HT-29 (cell line): ENCODE measurements at places on chromosomes 1 and 21.

DNA sequence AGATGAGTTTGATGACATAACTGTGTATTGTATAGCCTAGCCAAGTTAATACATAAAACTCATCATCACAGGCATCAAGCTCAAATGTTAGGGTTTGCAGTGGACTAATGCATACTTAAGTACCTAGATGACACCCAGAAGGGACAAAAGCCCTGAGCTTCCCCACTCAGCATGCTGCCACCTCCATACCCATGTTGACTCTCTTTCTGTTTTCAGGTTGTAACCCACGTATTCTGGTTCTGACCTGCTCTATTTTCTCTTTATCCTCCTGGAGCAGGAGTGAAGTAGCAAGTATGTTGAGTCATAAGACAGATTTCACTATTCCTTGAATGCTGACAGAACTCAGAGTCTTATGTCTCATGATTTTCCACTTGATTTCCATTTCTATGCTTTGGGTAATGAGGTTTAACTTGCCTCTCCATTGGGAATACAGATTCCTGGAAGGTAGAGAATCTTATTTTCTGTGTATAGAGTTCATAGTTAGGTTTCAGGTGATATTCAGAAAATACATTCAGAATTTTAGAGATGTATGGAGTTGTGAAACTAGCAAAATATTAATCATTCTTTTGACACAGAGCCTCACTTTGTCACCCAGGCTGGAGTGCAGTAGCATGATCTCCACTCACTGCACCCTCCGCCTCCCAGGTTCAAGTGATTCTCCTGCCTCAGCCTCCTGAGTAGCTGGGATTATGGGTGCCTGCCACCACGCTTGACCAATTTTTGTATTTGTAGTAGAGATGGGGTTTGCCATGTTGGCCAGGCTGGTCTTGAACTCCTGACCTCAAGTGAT lies 122.5 kb upstream of the KCNJ15 start:
- DNase-seq: no peak

- DNase-seq: no peak
Measured at GRCh38 chr1:242245255-242245654, 246.4 kb upstream of the MAP1LC3C start.

DNA sequence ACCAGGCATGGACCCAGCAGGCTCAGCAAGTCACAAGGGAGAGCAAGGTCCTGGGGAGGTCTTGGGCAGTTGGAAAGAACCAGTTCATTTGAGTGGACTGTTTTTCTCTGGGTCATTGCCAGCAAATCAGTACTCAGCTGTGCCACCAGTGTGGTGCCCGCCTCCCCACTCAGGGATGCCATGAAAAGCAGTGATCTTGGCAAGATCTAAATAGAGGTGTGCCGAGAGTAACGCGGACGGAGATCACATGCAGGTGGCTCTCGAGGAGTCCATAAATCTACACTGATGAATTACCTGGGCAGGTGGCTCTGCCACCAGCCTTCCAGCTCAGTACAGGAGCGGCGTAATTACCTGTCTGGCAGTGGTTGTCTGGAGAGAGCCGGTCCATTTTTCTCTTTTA lies 642.2 kb downstream of the PTPRU start:
- DNase-seq: no peak

DNA sequence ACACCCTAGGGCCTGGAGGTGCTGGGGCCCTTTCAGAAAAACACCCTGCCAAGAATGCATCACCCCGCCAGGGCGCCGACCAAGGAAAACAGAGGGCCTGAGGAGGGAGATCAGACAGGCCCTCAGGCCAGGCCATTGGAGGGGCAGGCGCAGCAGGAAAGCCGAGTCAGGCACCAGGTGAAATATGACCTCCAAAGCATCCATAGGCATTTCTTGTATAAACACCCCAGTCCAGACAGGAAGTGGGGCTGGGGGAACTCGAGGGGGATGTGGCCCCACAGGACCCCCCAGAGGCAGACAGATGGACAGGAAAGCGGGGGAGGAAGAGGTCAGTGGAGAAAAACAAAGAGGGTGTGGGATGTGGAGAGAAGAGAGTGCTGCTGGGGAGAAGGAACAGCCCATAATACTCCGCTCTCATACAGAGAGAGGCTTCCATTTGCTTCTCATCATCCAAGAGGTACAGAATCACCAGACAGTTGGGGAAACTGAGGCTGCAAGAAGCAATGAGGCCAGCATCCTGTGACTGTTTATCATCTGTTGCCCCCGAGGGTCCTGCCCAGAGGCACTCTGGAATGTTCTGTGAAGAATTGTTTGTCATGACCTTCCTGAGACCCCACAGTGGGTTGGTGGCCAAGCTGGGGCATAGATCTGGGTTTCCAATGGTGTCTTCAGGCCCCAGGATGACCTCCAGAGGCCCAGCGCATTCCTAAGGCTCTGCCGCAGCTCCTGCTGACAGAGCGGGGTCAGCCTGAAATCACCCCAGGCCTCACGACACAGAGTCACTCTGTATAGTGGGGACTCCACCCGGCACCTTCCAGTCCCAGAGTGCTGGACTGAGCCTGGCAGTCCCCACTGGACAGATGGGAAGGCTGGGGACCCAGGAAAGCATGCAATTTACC lies 18.0 kb downstream of the TRIM62 start:
- no peak for DNase-seq

GRCh38 chr1:108897865-108898720 lies 21.3 kb downstream of the GPSM2 start:
- peak; percentile 63 for DNase-seq

DNA sequence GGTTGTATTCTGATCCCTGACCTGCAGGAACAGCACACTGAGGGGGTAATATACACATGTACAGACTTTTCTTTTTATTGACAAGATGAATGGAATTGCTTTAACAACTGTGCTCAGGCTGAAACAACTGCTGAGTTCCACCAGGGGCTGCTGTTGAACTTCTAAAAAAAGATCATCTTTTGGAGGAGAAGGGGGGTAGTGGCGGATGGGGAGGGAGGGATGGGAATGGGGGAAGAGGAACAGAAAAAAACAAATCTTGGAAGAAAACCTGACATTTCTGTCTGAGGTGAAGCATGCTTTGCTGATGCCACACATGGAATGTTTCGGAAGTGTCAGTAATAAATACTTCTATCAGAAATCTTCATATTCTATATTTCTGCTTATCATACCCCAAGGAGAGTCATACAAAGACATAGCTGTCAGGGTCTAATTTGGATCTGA lies 75.0 kb downstream of the RWDD3 start:
- peak; percentile 28 for DNase-seq

DNA sequence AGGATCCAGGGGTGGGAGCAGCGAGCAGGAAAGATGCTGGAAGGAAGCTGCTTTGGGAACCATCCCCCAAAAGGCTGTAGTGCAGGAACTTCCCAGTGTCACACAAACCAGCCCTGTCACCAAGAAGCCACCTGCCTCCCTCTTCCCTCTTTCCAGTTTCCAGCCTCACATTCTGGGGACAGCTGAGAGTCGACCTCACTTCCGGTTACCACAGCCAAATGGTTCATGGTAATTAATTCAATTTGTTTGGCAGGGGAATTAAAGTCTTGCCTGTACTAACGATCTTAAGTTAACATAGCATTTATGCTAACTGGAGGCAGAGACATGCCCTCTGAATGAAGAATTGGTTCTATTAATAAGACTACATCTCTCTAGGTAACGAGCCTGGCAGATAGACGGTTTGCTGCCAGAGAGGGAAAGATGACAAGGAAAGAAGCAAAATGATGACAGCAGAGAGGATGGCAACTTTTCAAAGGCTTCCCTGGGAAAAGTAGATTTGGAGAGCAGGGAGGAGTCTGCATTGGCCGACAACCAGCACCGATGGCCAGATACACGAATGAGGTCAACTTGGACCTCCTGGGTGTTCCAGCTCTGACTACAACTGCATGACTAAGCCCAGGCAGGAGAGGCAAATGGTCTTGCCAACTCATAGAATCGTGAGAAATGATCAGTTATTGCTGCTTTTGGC lies 64.1 kb downstream of the TMCO4 start:
- DNase-seq: no peak

DNA sequence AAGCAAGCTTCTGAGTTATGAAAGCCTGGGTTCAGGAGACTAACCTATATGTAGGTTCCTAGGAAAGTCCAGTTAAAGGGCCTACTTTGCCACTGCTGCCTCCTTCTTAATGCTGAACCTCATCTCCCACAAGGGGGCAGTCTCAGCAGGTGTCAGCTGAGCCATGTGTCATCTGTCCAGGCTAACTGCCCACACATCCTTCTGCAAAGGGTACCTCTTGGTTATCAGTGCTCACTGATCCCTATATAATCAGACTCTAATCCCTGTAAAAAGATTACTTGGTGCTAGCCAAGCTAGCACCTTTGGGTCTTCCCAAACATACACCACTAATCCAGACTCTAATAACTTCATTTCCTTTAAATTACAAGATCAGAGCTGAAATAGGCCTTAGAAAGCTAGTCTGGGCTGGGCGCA lies 9.0 kb downstream of the PRDX1 start:
- peak; percentile 88 for DNase-seq

DNA sequence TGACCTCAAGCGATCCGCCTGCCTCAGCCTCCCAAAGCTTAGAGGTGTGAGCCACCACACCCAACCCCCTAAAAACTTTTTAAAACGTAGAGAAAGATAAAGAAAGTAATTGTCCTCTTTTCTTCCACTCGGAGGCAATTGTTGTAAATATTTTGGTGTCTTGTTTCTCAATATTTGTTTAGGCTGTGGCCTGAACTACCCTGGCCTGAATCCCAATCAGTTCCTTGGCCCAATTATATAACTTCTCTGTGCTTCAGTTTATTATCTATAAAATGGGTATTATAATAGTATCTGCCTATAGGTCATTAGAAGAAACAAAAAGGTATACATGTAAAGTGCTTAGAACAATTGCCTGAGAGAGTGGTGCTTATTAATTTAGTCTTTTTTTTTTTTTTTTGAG lies 1.8 kb upstream of the ATP5PO start:
- DNase-seq: no peak

DNA sequence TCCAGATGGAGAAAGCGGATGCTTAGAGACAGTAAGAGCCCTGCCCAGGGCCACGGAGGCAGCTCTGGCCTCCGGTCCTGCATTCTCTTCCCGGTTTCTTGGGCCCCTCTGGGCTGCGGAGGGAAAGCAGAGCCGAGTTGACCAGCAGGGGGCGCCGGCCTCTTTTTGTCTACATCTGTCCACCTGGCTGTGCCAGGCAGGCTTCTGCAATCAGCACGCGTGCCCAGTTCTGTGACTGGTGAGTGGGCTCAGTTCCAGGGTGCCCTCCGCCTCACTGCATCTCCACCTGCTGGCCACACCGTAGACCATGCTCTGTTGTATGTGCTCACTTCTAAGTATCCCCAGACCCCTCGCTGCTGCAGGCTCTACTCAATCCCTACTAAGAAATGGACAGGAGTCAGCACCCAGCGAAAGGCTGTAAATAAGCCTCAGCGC lies 6.7 kb upstream of the HUNK start:
- DNase-seq: peak; percentile 69

GRCh38 chr1:198174297-198174696 lies 17.5 kb downstream of the NEK7 start:
- no peak for DNase-seq

DNA sequence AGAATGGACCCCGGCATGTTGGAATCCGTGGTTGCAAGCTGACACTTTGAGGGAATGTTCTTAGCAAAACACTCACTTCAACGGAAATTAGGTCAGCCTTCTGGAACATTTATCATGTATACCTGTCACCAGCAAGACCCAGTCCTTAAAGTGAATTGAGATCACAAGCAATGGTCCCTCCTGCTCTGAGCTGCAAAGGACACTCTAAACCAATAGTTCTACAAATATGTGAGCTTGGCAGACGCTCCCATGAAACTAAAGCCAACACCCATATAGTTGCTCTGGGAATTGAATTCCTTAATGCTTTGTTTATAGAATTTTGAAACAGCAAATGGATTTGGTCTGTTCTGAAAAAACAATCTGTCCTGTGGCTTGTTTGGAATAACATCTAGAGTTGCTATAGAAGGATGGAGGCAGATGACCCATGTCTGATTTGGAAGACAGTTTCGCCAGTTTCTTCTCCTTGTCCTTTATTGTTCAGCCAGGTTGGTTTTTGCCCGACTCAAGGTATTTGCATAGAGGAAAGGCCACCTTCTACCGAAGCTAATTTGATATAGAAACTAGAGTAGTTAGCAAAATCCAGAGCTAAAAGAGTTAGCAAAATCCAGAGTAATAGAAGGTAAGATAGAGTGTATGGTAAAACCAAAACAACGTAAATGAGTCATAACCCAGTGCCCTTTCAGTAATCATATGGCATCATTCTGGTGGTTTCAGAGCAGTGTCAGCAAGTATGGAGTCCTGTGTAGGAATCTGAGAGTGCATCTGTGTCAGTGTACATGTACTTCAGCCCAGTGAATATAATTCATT lies 236.2 kb downstream of the NFIA start:
- DNase-seq: no peak

DNA sequence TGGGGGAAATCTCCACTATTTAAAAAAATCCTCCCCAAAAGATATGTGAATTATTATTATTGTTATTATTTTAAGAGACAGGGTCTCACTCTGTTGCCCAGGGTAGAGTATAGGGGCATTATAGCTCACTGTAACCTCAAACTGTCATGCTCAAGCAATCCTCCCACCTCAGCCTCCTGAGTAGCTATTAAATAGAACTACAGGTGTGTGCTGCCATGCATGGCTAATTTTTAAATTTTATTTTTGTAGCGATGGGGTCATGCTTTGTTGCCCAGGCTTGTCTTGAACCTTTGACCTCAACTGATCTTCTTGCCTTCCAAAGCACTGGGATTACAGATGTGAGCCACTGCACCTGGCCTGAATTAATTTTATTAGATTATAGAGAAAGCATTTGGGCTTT lies 116.8 kb downstream of the RABGAP1L start:
- no peak for DNase-seq

GRCh38 chr21:41927727-41928409 lies 25.9 kb downstream of the C2CD2 start:
- no peak for DNase-seq

DNA sequence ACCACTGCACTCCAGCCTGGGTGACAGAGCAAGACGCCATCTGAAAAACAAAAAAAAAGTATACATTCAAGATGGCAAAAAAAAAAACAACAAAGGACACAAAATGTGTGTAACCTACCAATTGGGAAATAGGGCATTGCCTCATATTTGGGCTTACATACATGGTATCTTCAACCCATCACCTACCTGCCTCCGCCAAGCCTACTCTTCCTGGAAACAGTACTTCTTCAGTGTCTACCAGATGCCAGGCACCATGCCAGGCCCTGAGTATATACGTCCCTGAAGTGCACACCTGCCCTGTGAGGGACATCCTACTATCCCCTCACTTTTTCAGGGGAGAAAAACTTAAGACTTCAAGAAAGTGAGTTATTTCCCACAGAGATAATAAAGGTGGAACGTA lies 160.2 kb downstream of the TOMM20 start:
- DNase-seq: no peak

DNA sequence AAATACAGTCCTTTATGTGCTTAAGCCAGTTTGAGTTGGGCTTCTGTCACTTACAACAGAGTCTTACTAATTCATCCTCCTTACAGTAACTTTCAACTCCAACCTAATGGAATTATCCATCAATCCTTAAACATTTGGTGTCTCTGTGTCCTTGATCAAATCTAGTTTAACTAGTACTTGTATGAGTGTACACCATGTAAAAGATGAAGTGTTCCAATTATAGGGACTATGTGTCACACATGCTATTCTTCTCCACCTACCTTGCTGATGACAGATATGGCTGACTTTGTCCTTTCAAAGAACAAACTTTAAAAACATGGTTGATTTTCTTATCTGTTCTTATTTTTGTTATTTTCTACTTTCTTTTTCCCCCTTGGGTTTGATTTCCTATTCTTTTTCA lies 60.4 kb upstream of the NBPF3 start:
- no peak for DNase-seq
